Activated gamma-delta T cell (primary cell): ENCODE measurements at places on chromosomes 3 and 15.
A peak's percentile ranks its signal among the peaks of the same experiment; 100 is the strongest.

DNA sequence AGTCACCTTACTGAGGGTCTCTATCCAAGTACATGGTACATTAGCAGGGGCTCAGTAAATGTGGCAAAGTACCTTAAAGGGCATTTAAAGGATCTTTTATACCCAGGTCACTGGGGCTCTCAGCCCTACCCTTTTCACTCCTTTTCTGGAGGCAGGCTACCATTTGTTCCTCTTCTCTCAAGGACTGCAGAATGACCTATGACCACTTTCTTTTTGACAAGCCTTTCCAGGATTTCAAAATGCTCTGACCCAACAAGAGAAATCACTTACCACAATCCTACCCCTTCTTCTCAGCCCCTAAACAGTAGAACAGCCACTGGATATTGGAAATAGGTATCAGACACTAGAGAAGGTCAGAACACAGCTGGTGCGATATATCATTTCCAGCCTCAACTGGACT is 221.8 kb upstream of the TPRG1 start:
- DNase-seq, result no peak

DNA sequence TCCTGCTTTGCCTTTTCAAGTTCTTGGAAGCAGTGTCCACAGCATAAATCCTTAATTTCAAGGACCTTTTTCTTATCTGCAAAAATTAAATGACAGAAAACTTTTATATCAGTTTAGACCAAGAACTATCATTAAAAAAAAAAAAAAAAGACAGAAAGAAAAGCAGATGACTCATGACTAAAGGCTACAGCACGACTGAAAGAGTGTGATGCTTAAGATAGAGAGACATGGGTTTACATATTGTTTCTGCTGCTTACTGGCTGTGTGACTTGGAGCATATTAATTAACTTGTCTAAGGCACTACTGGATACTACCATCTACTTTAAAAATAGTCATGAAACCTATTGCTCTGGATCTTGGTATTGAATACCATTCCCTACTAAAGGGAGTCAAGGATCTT is 62.3 kb downstream of the CEP152 start:
- DNase-seq, result no peak

GRCh38 chr3:195699860-195700259 is 20.9 kb upstream of the MUC20 start:
- no peak for DNase-seq

- DNase-seq, result no peak
These were observed 723 bp downstream of the CPNE4 start for GRCh38 chr3:132034097-132034485.

DNA sequence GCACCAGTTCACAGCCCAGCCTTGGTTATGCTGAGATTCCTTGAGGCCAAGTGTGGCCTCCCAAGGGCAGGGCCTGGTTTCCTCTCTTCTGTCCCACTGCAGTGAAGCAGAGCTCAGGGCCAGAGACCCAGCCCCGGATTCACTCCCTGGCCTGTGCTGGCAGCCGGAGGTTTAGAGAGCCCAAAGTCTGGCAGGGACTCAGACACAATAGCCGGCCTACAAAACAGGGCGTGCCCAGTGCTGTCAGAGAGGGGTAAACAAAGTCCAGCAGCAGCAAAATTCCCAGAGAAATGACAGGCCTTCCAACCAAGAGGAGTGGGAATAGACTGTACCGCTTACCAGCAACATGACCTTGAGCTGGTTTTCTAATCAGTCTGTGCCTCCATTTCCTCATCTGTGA is 14.0 kb downstream of the VIPR1 start:
- DNase-seq, result no peak

DNA sequence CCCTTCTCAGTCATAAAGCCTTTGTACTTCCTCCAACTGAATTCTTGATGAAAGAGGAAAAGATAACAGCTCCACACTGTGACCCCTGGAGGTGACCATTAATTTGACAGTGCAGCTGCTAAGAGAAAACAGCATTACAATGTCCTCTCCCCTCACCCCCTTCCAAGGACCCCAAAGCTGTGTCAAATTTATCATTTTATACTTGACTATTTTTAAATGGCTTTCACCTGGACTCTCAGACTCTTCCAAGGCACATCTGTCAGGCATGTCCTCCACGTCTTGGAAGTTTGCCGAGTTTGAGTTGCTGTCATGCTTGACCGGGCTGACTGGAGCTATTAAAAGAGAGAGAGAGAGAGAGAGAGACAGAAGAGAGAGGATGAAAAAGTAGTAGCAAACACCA is 236.5 kb downstream of the WDR72 start:
- DNase-seq, result no peak

GRCh38 chr15:82072926-82073537 is 27.2 kb upstream of the MEX3B start:
- DNase-seq, result no peak

- DNase-seq, result no peak
These were observed 11.4 kb downstream of the DET1 start for GRCh38 chr15:88535100-88535499.

DNA sequence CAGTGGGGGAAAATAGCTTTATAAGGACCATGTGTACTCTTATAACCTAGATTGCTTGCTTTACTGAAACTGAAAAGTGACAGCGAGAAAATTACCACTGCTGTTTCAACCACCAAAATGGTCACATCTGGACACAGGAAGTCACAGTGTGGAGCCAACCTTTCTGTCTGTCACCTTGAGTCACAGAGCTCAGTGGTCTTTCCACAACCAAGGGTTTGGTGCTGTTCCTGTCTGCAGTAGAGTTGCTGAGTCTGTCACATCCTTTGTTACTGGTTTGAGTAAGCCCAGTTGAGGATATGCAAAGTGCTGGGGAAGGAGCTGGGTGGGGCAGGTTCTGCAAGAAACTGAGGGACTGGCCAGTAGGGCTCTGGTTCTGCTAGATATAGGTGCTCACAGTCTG is 139.1 kb upstream of the EIF1B start:
- DNase-seq, result no peak

DNA sequence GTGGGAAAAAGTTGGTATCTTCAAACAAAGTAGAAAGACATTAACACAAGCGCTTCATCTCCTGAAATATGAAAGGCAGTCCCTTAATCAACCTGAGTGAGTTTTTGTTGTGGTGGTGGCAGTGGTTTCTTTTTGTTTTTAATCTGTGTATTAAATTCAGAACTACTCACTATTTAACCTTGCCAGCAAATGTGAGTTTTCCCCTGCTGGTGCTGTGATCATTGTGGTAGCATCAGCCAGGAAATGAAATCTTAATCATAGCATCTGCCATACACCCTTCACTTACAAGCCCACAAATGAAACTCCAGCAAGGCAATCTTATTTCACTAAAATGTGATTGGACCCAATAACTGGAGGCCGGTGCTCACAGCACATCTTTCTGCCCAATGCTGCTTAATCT is 229.7 kb downstream of the SHOX2 start:
- no peak for DNase-seq

- no peak for DNase-seq
These were observed 767 bp downstream of the EPM2AIP1 start for GRCh38 chr3:36991923-36992805.

- no peak for DNase-seq
These were observed 75.8 kb upstream of the ABI3BP start for GRCh38 chr3:101068876-101069606.

- peak; percentile 62 for DNase-seq
These were observed 960 bp upstream of the KLF13 start for GRCh38 chr15:31325595-31326155.

- DNase-seq, result no peak
These were observed 708 bp downstream of the SEC22A start for GRCh38 chr3:123202451-123202850.

DNA sequence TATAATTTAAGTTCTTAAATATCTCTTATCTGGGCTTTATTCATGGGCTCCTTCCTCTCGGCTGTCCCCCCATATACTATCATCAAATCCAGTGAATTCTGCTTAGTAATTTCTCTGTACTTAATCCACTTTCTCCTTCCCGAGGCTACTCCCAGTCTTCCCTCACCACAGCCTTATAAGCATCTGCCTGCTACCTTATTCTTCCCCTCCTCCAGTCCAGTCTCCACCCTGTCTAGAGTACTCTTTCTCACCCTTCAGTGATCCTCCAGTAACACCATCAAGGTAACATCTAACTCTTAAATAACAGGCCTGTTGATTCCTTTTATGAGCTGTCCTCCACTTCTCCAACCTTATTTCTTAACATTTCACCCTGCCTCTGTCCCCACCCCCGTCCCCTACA is 65.8 kb downstream of the NEO1 start:
- no peak for DNase-seq

DNA sequence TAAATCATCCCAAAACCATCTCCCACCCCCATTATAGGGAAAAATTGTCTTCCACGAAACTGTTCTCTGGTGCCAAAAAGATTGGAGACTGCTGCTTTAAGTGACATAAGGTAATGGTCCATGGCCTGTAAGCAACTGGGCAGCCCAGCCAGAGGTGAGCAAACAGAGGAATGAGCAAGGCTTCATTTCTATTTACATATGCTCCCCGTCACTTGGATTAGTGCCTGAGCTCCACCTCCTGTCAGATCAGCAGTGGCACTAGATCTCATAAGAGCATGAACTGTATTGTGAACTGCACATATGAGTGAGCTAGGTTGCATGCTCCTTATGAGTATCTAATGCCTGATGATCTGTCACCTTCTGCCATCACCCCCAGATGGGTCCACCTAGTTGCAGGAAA is 1159.8 kb upstream of the ALCAM start:
- DNase-seq, result no peak

DNA sequence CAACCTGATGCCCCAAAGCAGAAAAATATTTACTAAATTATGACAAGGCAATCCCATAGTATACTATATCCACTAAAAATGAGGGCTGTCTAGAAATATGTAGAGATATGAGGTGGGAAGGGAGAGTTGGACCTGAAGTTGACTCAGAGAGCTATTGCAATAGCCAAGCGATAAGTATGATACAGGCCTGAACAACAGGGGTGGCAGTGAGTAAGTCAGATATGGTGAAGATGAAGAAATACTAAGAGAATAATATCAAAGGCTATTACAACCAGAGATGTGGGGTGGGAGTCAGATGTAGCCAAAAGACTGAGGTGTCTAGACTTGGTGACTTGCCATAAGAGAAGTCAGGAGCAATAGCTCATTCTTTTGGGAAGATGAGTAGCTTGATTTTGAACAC is 9.2 kb downstream of the HSPBAP1 start:
- no peak for DNase-seq

DNA sequence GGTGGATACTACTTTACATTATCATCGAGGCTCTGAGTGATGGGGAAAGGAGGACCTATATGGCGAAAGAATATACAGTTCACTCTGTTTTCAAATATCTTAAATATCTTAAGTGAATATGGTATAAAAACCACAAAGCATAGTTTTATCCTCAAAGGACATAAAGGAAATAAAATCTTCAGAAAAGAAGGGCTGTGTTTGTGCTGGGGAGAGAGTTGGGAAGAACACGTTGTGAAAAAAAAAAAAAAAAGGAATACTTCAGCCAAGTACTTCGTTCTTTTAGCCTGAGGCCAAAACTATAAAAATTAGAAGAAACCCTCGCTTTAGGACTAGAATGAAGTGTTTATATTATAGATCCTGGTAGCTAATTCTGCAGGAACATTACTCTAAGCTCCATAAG is 10.2 kb upstream of the TMEM212 start:
- no peak for DNase-seq

DNA sequence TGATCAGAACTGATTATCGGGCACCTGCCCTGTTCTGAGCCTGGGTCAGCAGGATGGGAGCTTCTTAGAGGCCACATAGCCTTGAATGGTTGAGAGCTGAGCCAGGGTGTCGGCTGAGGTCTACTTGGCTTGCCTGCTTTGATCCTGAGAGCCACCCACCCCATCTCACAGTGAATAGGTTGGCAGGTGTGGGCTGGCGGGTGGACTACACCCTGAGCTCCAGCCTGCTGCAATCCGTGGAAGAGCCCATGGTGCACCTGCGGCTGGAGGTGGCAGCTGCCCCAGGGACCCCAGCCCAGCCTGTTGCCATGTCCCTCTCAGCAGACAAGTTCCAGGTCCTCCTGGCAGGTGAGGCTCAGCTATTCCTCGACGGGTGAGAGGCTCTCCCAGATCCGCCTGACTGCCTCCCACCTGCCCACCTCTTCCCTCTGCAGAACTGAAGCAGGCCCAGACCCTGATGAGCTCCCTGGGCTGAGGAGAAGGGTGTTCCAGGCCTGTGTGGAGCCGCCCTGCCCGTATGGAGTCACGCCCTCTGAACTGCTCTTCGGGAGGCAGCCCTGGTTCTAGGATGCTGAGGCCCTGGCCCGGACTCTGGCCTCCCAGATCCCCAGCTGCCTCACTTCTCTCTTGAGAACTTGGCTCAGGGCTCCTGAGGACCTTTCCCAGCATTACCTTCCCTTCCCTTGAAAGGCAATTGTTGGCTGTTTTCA is 3.8 kb downstream of the COMMD4 start:
- DNase-seq, result no peak

GRCh38 chr3:143720381-143720780 is 127.9 kb downstream of the SLC9A9 start:
- no peak for DNase-seq

DNA sequence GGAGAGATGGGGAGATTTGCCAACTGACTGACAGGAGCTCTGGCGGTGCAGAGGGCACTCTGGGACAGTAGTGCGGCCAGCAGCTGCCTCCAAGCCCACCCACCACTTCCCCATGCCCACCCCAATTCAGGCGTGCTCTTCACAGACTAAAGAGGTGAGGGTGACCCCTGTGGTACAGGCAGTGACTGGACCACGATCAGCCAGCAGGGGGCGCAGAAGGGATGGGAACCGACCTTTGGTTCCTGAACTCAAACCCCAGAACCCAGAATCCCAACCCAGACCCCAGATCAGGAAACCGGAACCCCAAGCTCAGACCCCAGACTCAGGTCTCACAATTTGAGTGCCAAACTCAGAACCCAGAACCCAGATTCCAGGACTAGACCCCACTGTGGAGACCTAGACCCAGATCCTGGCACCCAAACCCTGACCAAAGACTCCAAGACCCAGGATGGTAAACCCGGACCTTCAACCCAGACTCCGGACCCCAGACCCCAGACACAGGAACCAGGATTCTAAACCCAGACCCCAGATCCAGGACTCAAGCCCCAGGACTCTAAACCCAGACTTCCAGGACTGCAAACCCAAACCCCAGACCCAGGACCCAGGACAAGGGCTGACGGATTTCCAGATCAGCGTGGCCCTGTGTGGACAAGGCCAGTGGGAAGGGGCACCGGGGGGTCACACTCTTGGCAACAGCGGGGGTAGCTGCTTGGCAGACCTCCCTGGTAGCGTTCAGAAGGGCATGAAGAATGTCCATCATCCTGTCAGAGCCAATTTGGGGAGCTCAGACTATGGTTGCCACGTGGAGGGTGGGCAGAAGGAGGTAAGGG is 3.7 kb upstream of the MYL3 start:
- DNase-seq, result peak; percentile 29

DNA sequence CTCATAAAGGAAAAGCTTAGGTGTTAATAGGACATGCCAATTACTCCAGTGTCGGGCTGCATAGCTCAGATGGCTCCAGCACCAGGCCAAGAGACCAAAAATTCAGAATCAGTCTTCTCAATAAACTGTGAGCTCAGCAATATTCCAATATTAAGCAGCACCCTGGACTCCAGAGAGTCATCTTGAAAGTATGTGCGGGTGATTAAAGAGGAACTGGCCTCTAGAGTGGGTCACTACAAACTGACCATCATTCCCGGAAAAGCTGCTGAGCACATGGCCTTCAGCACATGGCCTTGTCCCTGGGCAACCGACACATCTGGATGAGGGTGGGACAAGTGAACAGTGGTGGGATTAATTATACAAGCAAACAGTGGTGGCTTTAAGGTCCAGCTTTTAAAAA is 59.0 kb downstream of the MAGI1 start:
- DNase-seq, result no peak
